ENCODE measurements at places on chromosomes 5 and 9.

DNA sequence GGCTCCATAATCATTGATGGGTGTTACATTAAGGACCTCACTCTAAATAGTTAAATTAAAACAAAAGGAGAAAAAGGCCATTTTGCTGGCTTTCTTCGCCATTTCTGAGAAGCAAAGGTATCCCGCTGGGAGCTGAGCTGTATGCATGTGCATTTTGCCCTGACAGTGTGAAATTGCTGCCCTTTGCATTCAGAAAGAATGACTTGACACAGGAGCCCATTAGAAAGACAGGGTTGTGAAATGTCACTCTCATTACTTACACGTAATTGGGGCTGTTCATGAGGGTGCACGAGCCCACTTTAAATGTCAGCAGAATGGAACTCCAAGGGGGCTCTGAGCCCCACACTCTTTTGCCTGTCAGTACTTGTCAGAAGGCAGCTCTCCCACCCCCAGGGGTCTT is 85.0 kb downstream of the SEMA4D start:
- no peak for DNase-seq

- DNase-seq = no peak
These were observed 281.7 kb downstream of the PARP8 start for GRCh38 chr5:50947906-50948683.

- no peak for DNase-seq
These were observed 521.3 kb downstream of the EFNA5 start for GRCh38 chr5:107149243-107150005.

DNA sequence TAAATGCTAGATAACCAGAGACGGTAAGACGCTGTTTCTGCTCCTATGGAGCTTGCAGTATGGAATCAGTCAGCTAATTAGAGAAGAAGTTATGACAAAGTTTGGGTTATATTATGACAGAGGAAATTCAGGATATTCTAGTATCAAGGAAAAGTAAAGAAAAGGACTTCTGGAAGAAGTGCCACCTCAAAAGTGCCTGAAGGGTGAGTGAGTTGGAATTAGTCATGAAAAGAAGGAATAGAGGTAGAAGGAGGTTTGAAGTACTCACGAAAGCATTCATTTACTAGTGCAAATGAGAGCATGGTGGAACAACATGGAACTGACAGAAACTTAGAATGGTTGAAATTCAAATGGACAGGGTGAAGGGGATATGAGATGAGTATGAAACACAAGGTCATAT is 40.4 kb upstream of the MTAP start:
- no peak for DNase-seq

GRCh38 chr5:132905938-132906337 is 32.5 kb downstream of the LEAP2 start:
- no peak for DNase-seq

DNA sequence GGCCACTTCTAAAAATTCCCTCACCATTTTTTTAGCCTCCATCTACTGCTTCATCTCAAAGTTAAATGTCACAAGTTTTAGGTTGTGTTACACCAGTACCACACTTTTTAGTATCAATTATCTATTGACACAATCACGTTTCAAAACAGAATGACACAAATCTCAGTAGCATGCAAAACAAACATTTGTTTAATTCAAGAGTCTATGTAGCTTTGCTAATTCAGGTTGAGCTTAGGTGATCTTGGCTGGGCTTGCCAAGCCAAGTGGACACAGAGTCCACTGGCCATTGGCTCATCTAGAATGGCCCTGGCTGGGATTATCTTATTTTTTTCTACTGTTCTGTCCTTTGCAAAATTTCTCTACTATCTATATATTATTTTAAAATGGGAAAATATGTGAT is 61.9 kb upstream of the JAK2 start:
- DNase-seq = no peak

DNA sequence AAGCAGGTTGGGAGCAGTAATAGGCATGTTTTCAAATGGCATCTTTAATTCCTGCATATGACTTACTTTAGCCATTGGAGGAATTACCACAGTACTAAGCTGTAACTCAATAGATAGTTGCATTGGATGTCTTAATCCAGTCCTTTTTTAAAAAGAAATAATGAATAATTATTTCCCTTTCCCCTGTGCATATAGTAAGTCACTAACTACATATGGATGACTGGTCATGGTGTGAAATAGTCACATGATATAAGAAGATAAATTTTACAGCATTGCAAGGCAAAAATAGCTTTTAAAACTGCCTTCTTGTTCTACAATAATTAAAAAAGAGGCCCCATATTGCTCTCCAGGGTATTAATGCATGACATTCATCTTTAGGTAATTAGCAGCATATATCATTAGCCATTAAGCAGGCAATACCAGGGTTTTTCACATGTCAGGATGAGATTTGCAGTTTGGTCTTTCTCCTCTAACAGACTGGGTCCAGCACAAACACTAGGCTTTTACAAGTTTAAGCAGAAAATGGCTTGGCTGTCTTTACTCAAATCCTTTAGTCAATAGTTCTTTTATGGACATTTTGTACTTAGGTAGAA is 606.4 kb upstream of the RORB start:
- no peak for DNase-seq

- DNase-seq = no peak
These were observed 124.1 kb downstream of the PRDM9 start for GRCh38 chr5:23631302-23632045.

GRCh38 chr5:39399135-39400036 is 25.4 kb downstream of the DAB2 start:
- no peak for DNase-seq

DNA sequence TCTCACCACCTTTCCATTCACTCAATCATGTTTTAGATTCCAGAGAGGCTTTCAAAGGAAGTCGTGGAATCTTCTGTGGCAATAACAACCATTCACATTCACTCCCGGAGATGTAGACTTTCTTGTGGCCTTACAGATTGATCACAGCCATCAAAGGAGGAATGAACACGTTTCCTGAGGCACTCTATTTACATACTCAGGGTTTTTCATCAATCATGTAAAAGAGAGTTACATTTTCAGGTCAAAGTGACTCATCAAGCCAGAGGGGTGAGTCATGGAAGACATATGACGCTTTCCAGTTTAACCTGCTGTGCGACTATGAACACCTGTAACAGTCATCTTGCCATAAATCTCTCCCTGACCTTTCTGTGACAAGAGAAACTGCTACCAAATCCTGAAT is 39.3 kb upstream of the RAD23B start:
- DNase-seq = peak; percentile 9

- DNase-seq = no peak
These were observed 65.4 kb downstream of the DRD1 start for GRCh38 chr5:175378444-175379028.

DNA sequence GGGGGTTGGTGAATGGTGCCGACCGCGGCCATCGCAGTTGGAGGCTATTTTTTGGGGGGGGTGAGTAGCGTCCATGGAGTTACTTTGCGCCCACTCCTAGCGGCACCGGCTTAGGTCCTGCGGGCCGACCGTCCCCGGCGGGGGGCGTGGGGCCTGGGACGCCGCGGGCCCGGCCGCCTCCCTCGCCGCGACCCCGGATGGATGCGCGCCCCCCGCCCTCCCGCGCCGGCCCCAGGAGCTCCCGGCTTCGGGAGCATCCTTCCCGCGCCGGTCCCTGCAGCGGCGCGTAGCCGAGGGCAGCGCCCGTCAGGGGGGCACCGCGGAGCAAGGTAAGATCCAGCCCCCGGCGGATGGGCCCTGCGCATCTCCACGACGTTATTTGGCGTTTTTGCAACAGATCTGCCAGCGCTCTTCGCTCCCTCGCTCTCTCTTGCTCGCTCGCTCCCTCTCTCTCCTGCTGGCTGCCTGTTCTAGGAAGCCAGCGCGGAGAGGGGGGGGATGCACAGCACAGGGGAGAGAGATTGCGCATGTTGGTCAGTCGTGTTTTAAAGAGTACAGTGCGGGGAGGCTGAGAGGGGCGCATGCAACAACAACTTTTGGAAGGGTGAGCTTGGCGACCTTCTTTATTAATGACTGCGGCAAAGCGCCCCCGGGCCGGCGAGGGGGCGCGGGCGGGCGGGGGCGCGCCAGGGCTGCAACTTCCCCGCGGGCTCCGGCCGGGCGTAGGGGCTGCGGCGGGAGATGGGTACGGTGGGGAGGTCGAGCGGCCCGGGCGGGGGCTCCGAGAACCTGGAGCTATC is 413 bp downstream of the JADE2 start:
- no peak for DNase-seq

DNA sequence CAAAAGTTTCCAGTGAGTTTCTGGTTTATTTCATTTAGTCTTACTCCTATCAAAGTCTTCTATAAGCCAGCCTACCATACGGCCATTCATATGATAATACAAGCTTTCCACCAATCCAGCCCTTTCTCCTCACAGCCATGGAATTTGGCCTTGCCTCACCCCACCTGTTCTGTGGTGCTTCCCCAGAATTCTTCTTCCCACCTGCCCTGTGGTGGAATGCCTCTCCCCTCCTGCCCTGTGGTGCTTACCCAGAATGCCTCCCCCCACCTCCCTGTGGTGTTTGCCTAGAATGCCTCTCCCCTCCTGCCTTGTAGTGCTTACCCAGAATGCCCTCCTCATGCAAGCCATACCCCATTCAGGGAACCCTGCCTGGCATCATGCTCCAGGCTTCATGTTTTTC is 90.3 kb upstream of the APC start:
- no peak for DNase-seq

- no peak for DNase-seq
These were observed 71.5 kb upstream of the ANXA1 start for GRCh38 chr9:73080110-73080694.

DNA sequence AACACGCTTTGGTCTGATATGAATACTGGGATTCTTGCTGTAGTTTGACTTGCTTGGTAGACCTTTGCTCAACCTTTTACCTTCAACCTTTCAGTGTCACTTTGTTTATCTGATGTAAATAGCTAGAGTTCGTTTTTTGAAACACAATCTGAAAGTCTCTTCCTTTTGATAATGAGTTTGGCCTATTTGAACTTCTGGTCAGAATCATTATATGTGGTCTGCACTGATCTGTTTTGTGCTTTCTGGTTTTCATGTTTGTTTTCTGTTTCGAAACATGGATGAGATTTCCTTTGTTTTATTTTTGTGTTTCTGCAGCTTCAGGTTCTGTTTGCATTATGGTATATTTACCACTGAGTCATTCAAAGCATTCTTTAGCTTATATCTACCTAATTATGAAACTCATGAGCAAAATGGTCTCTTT is 217.5 kb downstream of the GABBR2 start:
- DNase-seq = no peak

- DNase-seq = no peak
These were observed 20.3 kb downstream of the MELK start for GRCh38 chr9:36592801-36593583.

DNA sequence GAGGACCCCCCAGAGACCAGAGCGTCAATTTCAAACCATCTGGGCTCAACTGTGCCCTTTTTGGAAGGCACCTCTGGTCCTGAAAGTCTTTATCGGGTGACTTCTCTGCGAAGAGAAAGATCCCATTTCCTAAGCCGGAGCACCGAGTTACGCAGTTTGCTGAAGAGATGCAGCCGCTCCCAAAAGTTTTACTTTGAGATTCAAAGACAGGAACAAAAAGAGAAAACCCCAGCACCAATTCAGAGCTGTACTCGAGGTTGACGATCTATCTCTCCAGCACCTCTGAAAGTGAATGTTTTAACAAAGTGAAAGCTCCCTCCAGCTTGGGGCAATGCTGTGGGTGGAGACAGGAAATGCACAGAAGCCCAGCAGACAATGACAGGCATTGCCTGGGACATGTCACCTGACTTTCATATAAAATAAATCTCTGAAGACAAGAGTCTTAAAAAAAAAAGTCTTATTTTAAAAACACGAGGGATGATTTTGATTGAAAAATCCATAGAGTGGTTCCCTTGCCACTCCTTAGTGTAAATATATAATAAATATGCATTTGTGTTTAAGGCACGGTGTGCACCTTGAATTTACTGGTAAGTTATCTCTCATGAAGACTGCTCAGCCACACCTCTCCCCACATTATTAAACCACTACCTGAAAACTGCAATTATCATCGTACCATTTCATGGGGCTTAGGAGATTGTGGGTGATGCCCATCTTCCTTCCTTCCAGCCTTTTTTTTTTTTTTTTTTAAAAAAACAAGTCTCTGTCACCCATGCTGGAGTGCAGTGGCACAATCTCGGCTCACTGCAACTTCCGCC is 79.9 kb downstream of the FNBP1 start:
- peak; percentile 29 for DNase-seq

- no peak for DNase-seq
These were observed 59.8 kb downstream of the ARHGEF37 start for GRCh38 chr5:149641000-149641576.

DNA sequence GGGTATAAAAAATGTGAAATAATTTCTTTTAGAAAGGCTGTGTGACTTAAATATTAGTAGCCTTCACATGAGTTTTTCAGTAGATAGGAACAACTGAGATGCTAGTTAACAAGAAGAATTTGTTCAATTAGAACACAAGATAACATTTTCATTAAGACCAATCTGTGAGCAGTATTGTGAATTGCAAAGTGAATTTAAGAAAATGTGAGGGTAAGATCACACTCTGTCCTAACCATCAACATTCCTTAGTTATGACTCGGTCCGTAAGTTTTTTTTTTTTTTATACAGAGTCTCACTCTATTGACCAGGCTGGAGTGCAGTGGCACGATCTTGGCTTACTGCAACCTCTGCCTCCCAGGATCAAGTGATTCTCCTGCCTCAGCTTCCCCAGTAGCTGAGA is 180.2 kb upstream of the EGFLAM start:
- DNase-seq = no peak

GRCh38 chr9:112081918-112082729 is 93.0 kb downstream of the SUSD1 start:
- no peak for DNase-seq

DNA sequence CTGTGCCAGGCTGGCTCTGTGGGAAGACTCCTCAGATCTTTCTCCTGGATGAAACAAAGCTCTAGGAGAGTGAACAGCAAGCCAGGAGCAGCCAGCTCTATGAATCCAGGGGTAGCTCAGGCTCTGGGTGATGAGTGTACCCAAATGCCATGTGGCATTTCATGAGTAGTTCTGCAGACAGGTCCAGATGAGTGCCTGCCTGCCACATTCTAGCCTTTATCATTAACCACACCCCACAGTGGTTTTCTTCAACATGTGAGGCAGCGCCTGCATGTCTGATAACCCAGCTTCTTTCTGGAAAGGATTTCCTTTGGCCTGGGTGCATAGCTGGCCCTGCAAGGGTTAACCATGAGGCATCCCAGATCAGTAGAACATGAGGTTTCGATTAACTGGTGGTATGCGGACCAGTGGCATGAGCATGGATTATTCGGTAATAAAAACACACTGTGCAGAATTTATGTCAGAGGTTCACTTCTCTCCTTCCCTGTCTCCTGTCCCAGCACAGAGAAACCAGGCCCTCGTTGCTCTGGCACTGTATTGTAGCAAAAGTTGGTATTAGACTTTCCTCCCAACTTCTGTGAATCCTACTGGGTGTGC is 381.9 kb upstream of the ZNF462 start:
- no peak for DNase-seq
